ENCODE measurements at places on chromosomes 1 and 21.

- DNase-seq: no peak
Measured at GRCh38 chr1:212752252-212752933, 39.2 kb downstream of the NSL1 start.

- no peak for DNase-seq
Measured at GRCh38 chr1:220013497-220013896, 32.8 kb downstream of the EPRS1 start.

DNA sequence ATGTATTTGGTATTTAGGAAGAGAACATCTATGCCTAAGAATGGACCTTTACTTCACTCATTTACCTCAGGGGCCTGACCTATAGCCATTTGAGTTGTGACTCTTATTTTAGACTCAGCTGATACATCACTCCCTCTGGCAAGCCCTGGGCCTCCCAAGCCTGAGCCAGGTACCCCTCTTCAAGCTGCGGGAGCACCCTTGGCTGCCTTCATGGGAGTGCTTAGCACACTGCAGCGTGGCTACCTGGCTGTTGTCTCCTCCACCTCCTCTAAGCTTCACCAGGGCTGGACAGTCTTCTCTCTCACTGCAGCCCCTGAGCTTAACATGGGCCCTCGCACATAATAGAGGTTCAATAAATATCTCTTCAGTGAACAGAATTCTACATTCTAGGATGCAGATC, 23.5 kb upstream of the LHX4 start:
- DNase-seq: no peak

- no peak for DNase-seq
Measured at GRCh38 chr1:29341936-29342335, 105.6 kb downstream of the PTPRU start.

GRCh38 chr1:11523746-11524464, 45.0 kb downstream of the DISP3 start:
- DNase-seq: no peak

GRCh38 chr1:167502719-167503462, 15.4 kb downstream of the CD247 start:
- DNase-seq: no peak

- no peak for DNase-seq
Measured at GRCh38 chr1:218425647-218426342, 80.7 kb downstream of the TGFB2 start.

Data from stimulated activated CD8-positive, alpha-beta memory T cell treated with anti-CD3 and anti-CD28 coated beads, Interleukin-7, amount 100 ng/mL, for 4 hours (primary cell).